ENCODE measurements at places on chromosomes 6 and 20.
A peak's percentile ranks its signal among the peaks of the same experiment; 100 is the strongest.

DNA sequence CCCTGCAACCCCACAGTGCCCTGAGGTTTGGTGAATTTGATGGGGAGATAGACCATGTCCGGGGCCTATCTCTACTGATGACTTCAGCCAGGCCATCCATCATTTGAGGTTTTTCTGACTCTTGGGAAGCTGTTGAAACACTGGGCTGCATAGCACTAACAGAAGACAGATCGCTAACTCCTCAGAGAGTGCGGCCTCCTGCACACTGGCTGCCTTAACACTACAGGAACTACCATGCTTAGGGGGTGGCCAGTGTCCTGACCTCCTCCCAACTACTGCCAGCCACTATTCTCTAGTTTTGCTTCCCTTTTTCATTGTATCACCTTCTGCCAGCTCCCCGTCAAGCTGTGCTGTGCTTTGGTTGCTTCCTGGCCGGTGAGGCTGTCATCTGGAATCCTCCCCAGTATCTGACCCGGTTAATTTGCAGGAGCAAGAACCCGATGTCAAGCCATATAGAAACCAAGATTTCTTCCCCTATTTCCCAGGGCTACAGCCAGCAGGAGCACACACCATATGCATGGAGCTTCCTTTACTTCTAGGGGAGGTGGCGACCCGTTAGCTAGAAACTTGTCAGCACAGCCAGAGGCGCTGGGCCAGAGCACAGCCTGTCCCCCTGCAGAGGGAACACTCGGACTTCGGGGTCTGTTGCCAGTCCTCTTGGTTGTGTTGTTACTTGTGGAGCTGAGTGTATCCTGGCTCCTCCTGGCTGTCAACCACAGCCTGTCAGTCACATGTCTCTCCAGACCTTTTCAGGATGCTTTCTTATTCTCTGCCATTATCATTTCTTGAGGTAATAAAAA lies 57.3 kb upstream of the TRAF3IP2 start:
- DNase-seq, result no peak

GRCh38 chr6:48177786-48178185 lies 66.8 kb upstream of the PTCHD4 start:
- DNase-seq, result peak; percentile 16

GRCh38 chr20:31760519-31761240 lies 21.6 kb downstream of the TPX2 start:
- DNase-seq, result peak; percentile 30

- DNase-seq, result no peak
These were observed 44.4 kb downstream of the DCDC2 start for GRCh38 chr6:24313251-24314141.

DNA sequence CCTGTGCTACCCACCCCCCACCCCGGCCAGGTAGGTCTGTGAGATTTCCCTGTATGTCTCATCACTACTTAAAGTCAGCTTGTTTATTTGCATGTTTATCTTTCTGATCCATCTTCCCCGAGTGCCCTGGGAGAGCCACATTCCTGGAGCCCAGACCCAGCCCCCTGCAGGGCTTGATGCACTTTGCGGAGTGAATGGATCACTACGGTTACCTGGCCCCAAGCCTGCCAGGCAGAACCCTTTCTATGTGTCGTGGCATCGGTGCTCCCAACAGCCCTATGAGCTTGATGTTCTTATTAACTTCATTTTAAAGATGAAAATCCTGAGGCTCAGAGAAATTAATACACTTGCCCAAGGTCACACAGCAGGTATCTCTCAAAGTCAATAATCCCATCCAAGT lies 13.6 kb upstream of the SLCO4A1 start:
- DNase-seq, result no peak

GRCh38 chr6:151225919-151226318 lies 13.8 kb upstream of the AKAP12 start:
- DNase-seq, result no peak

DNA sequence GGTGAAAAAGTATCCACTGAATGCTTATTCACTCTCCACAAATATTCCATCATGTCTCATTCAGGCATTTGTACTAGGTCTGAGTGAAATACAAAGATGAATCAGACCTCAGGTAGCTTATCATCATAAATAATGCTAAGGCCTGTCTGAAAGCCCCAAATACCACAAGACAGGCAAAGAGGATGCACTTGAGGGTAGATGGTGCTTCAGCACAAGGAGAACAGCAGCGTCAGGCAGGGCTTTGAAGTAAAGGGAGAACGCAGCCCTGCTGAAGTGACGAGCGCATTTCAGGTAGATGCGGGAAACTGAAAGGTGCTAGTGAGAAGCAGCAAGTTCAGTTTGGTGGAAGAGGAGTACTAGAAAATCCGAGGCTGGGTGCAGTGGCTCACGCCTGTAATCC lies 38.7 kb downstream of the MAP3K5 start:
- DNase-seq, result no peak

GRCh38 chr6:128719786-128720185 lies 163.2 kb upstream of the LAMA2 start:
- no peak for DNase-seq

DNA sequence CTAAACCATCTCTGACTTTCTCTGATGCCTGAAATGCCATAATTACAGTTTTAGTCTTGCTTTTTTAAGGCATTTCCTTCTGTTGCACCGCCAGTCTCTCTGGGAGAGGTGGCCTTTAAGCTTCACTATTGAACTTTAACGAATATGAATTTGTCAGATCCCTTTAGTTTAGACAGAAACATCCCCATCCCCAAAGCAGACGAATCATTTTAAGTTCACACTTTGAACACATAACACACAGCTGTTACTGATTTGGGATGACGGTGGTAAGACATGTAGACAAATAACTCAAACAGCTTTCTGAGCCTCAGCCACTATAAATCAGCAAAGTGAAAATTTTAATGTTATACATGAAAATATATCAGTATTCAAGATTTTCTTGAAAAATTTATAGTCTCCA lies 7.2 kb upstream of the IPCEF1 start:
- no peak for DNase-seq

GRCh38 chr6:168393126-168393870 lies 47.7 kb upstream of the SMOC2 start:
- no peak for DNase-seq

GRCh38 chr20:56400001-56400640 lies 7.7 kb downstream of the CSTF1 start:
- peak; percentile 67 for DNase-seq

DNA sequence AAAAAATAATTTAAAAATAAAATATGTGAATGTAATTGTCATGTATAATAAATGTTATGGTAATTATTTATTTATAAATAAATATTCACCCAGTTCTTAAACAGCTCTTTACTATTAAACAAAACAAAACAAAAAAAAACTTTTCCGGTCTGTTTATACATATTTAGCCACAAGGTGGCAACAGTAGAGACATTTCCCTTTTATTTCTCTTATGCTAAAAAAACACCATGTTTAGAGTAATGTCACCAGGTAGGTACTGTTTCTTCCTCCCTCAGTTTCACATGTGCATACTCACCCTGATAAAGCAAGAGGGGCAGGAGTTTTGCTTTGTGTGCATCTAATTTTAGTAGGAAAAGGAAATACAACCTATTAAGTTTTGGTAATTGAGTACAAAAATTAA lies 610.4 kb upstream of the IMPG1 start:
- no peak for DNase-seq

- no peak for DNase-seq
These were observed 21.7 kb upstream of the DAAM2 start for GRCh38 chr6:39770446-39770845.

- no peak for DNase-seq
These were observed 85.3 kb downstream of the MAP7 start for GRCh38 chr6:136464874-136465273.

- DNase-seq, result no peak
These were observed 84.6 kb upstream of the DST start for GRCh38 chr6:56727097-56727850.

- no peak for DNase-seq
These were observed 39.6 kb downstream of the ESR1 start for GRCh38 chr6:151847064-151847463.

DNA sequence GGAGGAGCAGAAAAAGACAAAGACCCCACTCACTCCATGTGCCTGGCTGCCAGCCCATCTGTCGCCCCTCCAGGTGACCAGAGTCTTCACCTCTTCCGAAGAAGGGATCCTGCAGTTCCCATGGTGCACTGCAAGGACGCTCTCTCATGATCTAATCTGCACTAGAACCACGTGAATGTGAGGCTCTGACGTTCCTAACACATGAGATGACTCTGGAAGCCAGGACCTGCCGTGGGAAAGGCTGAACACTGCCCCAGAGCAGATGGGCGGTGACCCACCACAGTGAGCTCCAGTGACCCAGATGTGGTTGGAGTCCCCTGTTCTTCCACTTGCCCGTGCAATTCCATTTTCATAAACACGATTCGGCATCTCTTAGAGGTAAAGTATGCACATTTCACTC lies 39.6 kb upstream of the PDE10A start:
- no peak for DNase-seq

GRCh38 chr6:163646133-163646532 lies 231.6 kb downstream of the QKI start:
- DNase-seq, result no peak

DNA sequence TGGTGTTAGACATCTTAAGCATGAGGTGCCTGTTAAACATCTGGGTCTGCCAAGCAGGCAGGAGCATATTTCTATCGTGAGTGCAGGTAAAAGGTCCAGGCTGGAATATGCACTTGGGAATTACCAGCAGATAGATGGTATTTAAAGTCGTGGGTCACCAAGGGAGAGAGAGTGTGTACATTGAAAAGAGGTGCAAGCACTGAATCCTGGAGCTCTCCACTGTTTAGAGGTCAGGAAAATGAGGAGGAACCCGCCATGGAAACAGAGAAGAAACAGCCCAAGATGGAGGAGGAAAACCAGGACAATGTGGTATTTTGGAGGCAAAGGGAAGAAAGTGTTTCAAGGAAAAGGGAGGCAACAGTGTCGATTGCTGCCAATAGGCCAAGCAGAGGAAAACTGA lies 46.4 kb downstream of the TNFRSF21 start:
- DNase-seq, result no peak

DNA sequence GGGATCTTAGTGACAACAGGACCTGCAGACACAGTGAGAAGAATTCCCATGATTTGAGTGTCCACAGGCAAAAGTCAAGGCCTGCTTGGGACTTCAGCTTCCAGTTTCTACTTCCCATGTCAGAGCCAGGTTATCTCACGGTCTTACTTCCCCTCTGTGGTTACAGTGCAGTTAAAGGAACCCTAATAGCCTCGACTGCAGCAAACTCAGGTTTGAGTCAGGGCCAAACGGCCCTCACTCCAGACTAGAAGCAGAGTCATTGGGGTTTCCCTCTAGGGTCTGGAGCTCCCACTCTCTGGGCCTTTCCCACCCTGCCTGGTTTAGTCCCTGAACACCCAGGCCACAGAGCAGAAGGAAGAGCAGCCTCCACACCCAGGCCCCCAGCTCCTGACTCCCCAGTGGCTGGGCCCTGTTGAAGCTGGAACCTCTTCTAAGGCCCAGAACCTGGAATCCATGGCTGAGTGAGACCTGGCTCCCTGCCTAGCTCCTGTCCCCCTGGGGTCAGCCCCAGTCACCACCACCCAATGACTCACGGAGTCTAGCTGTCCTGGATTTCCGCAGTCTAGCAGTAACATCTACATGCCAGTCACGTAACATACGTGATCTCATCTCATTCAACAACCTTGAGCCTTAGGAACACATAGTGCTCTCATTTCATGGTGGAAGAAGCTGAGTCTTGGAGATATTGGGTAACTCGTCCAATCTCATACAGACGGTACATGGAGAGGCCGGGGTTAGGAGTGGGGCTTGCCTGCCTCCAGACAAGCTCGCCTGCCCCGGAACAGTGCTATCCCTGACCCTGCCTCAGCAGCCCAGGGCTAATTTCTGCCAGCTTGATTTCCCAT lies 9.2 kb upstream of the GHRH start:
- DNase-seq, result no peak

DNA sequence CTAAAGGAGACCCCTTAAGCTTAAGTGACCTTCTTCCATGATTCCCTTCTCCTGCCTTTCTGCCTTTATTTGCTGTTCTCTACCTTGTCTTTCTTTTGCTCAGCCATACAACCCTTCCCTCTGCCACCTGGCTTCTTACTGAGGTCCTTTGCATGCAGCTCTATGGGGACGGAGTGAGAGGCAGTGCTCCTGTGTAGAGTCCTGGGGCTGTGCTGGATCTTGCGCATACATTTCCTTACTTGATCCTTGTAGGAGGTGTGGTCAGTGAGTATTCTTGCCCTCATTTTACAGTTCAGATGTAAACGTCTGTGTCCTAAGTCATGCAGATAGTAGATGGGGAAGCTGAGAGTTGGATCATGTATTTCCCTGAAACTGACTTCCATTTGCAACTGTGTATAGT lies 5.7 kb downstream of the SASH1 start:
- DNase-seq, result no peak

- DNase-seq, result no peak
These were observed 23.8 kb upstream of the TMEM30A start for GRCh38 chr6:75308250-75308988.

GRCh38 chr20:31713312-31714273 lies 9.1 kb downstream of the BCL2L1 start:
- DNase-seq, result peak; percentile 79

DNA sequence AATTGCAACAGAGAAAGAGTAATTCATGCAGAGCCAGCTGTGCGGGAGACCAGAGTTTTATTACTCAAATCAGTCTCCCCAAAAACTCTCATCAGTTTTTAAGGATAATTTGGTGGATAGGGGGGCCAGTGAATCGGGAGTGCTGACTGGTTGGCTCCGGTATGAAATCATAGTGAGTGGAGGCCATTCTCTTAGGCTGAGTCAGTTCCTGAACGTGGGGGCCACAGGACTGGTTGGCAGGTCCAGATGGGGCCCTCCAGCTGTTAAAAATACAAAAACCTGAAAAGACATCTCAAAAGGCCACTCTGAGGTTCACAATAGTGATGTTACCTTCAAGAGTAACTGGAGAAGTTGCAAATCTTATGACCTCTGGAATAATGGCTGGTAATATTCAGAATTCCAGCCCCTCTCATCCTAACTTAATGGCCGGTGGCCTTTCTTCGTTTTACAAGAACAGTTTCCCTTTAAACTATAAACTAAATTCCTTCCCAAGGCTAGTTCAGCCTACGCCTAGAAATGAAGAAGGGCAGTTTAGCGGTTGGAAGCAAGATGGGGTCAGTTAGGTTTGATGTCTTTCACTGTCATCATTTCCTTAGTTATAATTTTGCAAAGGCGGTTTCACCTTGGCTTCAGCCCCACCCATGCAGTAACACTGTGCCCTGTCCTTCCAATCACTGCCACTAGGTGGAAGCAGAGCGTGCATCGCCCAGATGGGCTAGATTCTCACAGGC lies 6.8 kb upstream of the MICA start:
- DNase-seq, result peak; percentile 54

- no peak for DNase-seq
These were observed 8.8 kb upstream of the C20orf203 start for GRCh38 chr20:32682508-32682987.

GRCh38 chr6:142567461-142567860 lies 265.7 kb downstream of the ADGRG6 start:
- no peak for DNase-seq
